Kidney epithelial cell (primary cell): ENCODE measurements at places on chromosomes 6 and 20.

DNA sequence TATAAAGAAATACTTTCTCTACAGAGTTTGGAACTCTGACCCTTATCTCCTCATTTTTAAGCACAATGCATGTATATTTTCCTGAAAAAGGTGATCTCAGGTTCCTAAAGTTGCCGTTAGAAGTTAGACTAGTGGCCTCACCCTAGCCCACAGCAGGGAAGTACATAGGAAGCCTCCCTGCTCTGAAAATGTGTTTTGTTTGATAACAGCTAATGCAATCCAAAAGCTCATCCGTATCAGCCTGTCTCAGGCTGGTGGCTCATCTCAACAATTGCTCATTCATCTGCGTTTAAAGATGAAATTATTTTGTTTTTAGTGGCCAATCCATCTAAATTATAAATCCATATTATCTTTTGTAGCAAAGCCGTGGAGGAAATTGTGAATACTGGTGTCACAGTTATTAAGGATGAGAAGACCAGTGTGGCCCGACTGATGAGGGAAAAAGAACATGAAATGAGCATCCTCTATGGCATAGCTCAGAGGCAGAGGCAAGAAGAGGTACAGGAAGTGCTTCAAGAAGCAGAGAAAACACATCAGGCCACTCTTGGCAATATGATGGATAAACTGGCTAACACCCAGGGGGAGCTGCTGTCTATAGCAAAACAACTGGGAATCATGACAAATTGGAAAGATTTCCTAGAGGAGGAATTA, 20.1 kb downstream of the C6orf163 start:
- no peak for DNase-seq

GRCh38 chr6:153862139-153862538, 176.9 kb upstream of the OPRM1 start:
- no peak for DNase-seq

DNA sequence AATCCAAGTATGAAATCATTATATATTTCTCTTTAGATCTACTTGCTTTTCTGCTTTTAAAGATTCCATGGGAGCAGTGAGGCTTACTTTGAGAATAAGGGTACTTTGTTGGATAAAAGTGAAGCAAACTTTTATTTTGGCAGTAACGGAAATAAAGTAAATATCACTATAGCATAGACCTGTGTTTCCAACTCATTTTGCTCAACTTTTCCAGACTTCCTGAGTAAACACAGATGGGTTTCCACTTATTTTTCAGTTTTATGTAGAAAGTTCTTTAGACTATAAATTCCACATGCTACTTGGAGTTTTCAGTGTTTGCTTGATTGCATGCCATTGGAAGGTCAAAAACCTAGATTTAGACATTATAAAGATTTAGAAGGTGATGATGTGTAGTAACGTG, 6.2 kb downstream of the STX16 start:
- DNase-seq = no peak

GRCh38 chr6:134031696-134032255, 20.6 kb downstream of the SLC2A12 start:
- DNase-seq = no peak

- no peak for DNase-seq
These were observed 187.0 kb downstream of the PDE7B start for GRCh38 chr6:136038531-136038930.

DNA sequence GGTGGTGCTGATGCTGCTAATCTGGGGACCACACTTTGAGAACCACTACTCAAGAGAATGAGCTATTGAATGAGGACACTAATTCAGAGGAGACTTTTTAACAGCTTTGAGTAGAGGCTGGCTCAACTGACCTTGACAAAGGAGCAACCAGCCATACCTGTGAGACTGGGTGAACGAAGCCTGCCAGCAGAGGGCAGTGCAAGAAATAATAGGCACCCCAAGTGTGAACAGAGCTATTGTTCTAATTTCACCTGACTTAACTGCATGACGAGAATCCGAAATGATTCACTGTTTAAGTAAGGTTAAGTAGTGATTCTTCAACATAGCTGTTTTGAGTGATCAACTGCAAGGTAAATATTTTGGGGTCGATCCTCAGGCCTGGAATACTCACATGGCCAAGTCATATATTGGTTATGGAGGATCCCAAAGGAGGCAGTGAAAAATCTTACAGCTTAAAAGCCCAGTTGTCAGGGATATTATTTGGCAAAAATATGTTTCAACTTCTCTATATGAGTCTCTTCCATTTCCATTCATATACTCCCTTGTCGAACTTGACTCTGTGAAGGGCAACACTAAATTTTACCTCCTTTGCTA, 550.5 kb upstream of the MARCKS start:
- peak; percentile 16 for DNase-seq

DNA sequence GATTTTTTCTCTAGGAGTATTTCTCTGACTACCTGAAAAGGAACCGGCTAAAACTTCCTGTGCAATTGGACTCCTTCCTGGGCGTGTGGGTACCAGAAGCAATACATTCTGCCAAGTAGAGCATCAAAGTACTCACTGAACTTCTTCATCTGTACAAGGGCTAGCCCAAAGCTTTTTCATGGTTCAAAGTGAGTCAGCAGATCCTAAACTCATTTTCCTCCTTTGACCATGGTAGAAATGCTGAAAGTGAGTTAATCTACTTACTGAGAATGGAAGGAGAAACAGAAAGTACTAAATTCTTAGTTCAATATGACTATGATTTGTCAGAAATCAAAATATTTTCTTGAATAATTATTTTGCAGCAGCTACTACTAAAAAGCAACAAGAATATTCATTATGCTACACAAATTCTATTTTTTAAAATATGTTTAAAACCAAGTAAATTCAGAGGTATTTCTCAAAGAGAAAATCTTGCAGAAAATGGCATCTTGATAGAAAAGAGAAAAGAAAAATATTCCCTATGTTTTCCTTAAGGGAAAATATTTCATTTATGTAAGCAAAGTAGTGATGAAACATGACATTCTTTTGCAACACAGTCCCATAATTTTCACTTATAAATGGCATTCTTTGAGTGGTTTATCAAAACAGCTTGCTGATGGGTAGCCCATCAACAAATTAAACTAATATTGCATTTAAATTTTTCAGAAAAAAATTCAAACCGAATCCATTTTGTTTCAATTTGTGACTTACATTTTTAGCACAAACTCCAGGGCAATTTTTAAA, 3.7 kb upstream of the BEND6 start:
- DNase-seq = no peak

GRCh38 chr20:62553136-62553837, 77.5 kb upstream of the GATA5 start:
- DNase-seq = no peak

DNA sequence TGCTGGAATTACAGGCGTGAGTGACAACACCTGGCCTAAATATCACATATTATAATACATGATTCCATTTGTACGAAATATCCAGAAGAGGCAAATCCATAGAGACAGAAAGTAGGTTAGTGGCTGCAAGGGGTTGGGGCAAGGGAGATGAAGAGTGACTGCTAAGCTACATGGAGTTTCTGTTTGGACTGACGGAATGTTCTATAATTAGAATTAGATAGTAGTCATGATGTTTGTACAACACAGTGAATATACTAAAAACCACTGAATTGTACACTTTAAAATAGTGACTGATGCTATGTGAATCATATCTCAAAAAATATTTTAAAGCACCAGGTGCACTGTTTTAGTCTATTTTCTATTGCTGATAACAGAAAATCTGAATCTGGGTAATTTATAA, 3.7 kb upstream of the HEBP2 start:
- DNase-seq = no peak

- no peak for DNase-seq
These were observed 103.8 kb downstream of the DLL1 start for GRCh38 chr6:170186941-170187668.

GRCh38 chr6:44537306-44538049, 150.0 kb downstream of the CDC5L start:
- DNase-seq = no peak

DNA sequence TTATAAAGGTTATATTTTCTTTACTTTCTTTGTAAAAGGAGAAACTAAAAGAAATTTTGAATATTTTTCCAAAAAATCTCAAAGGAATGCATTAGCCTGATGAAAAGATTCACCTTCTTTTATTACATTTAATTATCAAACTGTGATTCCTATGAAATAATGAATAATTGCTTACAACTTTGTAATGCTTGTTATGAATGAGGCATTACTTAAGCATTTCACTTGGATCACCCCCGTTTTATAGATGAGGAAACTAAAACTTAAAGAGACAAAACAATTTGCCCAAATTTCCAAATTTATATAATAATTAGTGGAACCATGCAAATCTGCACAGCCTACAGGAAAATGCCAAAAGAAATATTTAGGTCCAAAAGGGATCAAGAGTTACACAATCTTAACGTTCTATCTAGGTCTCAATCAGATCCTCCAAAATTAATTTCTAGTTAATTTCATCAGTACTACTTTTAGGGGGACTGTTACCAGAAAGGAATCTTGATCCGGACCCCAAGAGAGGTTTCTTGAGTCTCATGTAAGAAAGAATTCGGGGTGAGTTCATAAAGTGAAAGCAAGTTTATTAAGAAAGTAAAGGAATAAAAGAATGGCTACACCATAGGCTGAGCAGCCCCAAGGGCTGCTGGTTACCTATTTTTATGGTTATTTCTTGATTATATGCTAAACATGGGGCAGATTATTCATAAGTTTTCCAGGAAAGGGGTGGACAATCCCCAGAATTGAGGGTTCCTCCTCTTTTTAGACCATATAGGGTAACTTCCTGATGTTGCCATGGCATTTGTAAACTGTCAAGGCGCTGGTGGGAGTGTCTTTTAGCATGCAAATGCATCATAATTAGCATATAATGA, 288.0 kb downstream of the ADGB start:
- no peak for DNase-seq

- DNase-seq = no peak
These were observed 281.9 kb downstream of the UBE3D start for GRCh38 chr6:82783587-82784236.

DNA sequence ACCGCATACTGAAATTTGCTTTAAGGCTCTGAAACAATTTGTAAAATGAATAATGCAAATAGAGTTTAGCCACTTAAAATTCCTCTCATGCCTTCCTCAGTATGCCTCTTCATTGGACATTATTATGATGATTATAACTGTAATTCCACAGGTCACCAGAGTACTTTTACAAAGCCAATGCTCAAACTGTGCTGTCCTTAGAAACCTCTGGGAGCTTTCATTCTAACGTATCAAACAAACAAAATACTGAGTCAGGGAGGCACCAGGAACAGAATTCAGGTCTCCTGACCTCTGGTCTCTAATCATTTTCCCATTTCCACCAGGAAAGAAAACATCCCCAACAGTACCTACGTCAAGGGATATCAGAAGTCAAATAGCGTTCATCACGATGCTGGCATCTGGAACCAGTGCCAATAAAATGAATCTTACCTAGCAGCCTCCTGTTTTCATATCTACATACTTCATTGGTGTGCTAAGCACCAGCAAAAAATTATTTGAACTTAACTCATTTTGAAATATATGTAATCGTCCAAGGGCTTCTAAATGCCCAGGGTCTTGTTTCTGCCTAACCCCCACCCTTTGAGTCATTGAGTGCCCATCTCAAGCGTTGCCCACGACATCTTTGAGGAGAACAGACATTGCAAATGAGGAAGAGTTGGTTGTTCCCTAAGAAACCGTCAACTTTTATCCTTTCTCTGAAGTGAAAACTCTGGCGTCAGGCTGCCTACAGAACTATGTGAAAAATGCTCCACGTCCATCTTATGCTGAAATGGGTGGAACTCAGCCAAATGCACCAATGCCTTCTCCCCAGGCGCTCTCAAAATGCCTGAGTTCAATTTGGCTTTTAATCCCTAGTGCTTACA, 37.9 kb downstream of the NEDD9 start:
- DNase-seq = no peak

DNA sequence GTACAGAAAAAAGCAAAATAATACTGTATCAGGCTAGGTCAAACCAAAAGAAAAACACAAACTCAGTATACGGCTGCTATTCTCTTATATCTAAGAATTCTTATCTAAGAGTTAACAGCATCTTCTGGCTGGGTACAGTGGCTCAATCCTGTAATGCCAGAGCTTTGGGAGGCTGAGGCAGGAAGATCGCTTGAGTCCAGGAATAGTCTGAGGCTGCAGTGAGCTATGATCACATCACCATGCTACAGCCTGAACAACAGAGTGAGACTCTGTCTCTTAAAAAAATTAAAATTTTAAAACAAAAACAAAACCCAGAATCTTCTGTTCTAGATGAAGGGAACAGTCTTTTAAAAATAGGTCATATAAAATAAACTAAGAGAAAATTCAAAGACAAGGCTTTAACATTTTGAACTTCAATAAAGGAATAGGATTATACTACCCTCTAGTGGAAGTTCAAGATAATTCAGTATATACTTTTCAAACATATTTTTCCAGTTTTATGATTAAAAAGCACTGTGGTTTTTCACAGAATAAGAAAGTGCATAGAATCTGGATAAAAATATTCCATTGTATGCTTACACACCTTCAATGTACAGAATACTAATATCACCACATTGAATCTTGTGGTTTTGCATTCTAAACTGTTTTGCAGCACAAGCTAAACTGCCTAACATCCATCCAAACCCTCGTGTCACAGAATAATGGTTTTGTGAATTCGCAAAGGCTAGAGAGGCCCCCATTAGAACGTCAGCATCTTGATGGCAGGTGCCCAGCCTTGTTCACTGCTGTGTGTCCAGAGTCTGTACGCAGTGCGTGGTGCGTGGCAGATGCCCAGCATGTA, 39.3 kb downstream of the DTNBP1 start:
- no peak for DNase-seq

DNA sequence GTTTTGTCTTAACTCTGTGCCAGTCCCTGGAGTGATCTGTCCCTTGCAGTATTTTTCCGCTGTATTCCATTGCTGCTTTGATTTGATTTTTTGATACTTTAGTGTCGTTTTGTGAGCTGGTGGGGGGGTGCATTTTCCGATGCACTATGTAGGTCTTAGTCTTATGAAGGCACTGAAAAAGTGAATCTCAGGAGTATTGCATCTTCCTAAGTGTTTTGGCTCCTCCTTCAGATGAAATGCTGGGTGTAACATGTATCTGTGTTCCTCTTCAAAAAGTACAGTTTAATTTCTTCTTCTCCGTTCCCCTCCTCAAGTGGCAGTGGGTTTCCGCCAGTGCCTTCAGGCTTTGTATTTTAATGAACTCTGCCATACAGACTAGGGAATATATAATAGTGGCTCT, 580.7 kb upstream of the GJE1 start:
- DNase-seq = no peak

DNA sequence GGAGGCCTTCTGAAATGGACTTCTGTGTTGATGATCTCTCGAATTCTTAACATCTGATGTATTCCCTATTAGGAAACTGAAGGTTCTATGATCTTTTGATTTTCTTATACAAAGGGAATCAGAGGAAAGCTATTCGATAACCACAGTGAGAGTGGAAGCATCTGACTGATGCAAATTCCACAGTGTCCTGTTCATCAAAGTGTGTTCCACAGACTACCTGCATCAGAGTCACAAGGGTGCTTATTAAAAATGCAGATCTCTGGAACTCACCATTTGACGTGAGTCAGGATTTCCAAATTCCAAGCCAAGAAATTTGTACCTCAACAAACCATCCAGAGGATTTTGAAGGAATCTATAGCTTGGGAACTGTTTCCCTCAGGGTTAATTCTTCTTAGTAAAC, 4.4 kb upstream of the MEP1A start:
- DNase-seq = no peak

GRCh38 chr6:168035098-168035660, 37.7 kb downstream of the KIF25 start:
- DNase-seq = peak; percentile 35

GRCh38 chr20:3712279-3712873, at the start of gene SIGLEC1:
TSS of gene SIGLEC1 (minus strand) at chr20:3712600. CDS start at chr20:3707128, 5,472 bp downstream.
- DNase-seq = no peak

GRCh38 chr20:21339499-21339898, 36.4 kb downstream of the XRN2 start:
- no peak for DNase-seq

GRCh38 chr6:11785774-11786579, 7.4 kb upstream of the ADTRP start:
- no peak for DNase-seq
